ENCODE measurements at places on chromosomes 12 and 14.

DNA sequence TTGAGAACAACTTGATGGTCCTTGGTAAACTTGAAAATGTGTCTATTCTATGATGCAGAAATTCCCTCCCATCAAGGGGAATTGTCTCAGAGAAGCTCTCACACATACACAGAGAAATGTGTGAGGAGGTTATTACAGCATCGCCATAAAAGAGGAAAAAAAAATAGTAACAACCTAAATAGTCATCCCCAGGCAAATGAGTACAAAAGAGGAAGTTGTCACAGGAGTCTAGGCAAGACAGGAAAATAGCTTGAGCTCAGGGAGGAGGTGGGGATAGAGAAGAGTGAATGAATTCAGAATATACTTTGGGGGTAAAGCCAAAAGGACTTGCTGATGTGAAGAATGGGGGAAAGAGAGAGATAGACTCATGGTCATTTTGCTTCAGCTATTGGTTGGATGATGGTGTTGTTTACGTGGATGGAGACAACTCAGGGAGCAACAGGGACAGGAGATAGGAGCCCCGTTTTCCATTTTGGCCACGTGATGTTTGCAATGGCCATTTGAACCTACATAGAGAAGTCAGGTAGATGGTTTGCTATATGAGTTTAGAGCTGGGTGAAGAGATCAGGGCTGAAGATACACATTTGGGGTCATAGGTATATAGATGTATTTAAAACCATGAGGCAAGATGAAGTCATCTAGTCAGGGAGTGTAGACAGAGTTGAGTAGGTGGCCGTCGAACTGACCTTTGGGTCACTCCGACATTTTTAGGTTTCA, 20.3 kb downstream of the LRRC74A start:
- DNase-seq: no peak

GRCh38 chr12:95607642-95608041, 56.4 kb upstream of the USP44 start:
- DNase-seq: no peak

- no peak for DNase-seq
Measured at GRCh38 chr14:22994762-22995275, 12.5 kb upstream of the AJUBA start.

GRCh38 chr12:63919756-63920155, 75.3 kb downstream of the SRGAP1 start:
- no peak for DNase-seq

DNA sequence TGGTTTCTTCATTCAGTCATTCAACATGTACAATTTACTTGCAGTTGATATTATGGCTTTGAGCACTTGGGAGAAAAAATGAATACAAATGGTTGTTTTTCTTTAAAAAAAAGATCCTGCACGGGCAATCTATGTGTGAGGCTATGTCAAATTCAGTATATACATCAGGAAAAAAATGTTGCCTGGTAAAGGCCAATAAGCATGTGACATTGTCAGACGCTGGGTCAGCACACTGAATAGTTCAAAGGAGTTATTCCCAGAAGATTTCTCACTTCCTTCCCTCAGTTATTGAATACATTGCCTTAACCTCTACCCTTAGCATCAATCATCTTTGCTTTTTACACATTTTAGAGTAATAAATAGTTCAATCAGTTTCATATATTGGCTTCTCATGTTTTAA, 319.2 kb downstream of the NUAK1 start:
- no peak for DNase-seq

DNA sequence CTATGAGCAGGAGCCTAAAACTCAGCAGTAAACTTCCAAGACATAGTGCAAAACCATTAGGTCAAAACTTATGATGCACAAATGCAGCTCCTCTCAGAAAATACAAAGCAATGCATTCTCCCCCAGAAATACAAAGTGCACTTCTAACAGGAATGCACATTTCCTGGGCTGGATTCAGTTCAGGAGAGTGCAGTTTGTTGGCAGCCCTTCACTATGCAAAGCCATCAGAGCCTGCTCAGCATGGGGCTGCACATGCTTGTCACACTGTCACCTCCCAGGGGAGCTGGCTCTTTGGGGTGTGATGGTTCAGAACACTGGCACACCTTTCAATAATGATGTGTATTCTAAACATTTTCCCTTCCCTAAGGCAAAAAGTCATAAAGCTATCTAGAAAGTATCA, 110.4 kb downstream of the KCNK10 start:
- no peak for DNase-seq

DNA sequence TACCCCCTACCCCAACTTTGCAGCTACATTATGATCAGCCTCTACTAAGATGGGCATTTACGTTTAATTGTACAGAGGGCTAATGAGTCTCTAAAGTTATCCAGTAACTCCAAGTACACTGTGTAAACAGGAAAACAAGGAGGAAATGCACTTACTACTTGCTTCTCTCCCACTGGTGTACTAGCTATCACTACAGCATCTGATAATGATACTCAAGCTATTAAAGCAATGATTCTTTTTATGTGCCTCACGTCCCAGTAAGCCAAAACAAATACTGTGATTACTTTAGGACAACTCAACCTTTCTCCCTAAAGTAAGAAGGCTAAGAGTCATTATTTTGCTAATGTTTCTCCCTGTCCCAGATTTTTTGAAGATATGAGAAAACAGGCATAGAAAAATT, 128.6 kb upstream of the CCDC175 start:
- no peak for DNase-seq

GRCh38 chr14:31949709-31950108, 127.4 kb upstream of the ARHGAP5 start:
- no peak for DNase-seq

GRCh38 chr12:1504304-1504894, 90.0 kb downstream of the FBXL14 start:
- DNase-seq: no peak

GRCh38 chr12:47947341-47947740, 16.1 kb upstream of the TMEM106C start:
- no peak for DNase-seq

DNA sequence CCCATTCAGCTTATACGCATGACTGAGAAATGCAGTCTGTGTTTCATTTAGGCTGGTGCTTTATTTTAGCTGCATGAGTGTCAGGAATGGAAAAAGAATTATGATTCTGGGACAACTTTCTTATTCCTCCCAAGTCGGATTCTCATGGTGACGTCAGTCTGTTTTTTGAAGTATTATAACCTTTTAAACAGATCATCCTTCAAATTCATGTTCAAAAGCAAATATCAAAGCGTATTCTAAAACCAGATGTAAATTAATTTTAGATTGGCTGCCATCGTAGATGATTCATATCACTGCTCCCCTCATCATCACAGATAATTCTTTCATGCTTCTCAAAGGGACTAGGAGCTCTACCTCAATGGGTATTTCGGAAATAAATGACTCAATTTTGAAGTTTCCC, 15.0 kb downstream of the FNTB start:
- DNase-seq: no peak

- DNase-seq: no peak
Measured at GRCh38 chr14:38226366-38226765, 18.7 kb downstream of the SSTR1 start.

DNA sequence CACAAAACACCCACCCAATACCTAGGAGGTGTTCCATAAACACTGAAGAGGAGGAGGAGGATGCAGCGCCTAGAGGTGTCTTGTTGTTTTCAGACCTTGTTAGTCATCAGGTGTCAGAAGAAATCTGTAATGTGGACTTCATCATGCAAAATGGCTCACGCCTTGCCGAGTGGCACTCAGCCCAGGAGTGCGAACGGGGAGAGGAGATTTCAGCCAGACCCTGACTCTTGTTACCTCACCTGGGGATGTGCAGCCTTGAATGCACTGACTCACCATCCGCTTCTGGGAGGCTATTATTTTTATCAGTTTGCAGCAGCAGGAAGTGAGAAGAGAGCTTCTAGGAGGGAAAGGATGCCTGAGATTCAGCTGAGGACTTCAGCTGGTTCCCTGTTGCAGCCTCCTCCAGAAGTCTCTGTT, 48.2 kb upstream of the PLXNC1 start:
- DNase-seq: no peak

GRCh38 chr12:15697201-15697600, 92.0 kb downstream of the EPS8 start:
- no peak for DNase-seq
